AG04450 (cell line): ENCODE measurements at places on chromosomes 1 and 21.

GRCh38 chr1:21330544-21330943 is 40.3 kb upstream of the ECE1 start:
- DNase-seq = no peak

DNA sequence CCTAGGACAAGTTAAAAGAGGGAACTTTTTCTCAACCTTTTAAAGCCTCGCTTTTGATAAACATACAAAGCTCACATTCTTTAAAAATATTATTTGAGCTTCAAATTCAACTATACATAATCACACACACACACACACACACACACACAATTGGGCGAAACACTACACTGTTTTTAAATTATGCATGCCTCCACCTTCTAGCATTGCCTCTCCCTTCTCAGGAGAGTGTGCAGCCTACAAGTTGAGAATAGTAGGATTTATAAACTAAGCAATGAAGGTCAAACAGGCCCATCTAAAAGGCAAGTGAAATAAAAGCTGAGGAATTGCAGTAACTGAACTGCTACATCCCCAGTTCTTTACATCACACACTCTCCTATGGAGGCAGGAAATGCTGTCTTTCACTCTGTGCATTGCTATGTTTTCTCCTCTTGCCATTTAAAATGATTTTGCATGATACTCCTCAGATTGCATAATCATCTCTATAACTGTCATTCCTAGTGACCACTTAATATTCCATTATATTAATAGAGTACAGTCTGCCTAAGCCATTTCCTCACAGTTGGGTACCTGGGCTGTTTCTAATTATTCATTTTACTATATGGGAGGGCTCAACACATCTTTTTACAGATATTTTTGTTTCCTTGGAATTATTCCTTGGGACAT is 92.5 kb upstream of the KCNE2 start:
- DNase-seq = no peak

DNA sequence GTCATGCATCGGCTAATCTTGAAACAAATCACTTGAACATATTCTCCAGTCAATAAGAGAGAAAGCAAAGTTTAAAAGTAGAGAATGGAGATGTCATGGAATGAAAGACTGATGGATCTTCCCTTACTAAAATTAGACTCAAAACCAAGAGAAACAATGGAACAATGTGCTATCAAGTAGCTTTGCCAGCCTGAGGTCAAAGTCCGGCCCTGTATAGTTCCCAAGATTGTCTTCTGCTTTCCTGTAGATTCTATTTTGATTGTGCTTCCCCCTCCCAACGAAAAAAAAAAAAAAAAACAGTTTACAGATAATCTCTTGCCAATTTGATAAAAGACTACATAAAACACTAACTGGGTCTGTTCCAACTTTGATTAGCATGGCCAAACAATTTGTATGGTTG is 40.8 kb upstream of the KIRREL1 start:
- no peak for DNase-seq

GRCh38 chr1:21914450-21914849 is 22.7 kb downstream of the HSPG2 start:
- no peak for DNase-seq

DNA sequence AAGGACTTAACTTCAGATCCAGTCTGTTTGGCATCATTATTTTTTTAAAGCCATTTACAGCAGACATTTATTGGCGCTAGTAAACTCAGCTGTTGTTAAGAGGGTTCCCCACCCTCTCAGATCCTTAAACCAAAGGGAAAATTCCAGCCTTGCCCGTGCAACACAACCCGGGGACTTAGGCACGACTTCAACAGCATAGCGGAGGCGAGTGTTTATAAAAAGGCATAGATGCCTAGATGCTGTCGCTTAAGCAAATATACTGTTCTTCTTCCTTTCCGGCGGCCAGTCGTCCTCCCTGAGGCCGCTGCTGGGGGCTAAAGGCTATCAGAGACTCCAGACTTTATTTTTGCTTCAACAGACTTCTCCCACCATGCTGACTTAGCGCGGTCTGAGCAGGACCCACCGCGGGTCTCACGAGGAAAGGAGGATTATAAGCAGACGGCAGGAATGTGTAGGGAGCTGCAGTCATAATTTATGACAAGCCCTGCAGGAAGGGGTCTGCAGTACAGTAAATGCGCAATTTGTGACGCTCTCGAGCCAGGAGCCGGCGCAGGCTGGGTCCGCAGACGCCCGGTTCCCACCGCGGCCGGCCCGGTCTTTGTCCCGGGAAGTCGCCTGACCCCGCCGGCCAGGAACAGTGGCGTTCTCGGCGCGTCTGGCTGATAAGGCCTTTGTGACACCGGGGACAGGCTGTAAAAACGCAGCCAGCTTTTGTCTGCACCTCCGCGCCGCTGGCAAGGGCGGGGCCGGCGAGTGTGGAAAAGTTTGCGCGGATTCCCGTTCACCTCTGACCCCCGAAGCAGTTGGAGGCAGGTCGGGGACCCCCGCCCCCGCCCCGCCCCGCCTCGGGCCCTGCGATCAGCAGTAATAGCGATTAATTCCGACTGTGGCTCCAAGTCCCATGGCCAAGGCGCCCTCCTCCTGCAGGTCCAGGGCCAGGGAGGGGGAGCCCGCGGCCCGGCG is 61.2 kb upstream of the ARHGEF16 start:
- no peak for DNase-seq

DNA sequence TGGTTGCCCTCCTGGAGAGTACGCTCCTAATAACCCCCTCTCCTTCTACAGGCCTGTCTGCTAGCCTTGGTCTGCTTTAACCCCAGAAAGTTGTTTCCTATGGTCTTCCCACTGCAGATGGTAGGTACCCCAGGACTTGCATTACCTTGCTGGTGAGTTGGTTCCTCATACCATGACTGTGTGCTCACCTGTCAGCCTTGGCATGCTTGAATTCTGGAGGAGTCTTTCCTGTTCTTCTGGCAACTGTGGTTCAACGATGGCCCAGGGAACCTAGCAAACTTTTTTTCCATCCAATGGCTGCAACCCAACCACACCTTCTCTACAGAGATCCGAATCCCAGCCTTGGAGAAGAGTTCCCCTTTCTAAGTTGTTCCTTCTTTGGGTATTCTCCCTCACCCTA is 36.9 kb downstream of the RPS6KC1 start:
- no peak for DNase-seq

GRCh38 chr1:55622074-55622473 is 406.9 kb upstream of the USP24 start:
- DNase-seq = no peak

DNA sequence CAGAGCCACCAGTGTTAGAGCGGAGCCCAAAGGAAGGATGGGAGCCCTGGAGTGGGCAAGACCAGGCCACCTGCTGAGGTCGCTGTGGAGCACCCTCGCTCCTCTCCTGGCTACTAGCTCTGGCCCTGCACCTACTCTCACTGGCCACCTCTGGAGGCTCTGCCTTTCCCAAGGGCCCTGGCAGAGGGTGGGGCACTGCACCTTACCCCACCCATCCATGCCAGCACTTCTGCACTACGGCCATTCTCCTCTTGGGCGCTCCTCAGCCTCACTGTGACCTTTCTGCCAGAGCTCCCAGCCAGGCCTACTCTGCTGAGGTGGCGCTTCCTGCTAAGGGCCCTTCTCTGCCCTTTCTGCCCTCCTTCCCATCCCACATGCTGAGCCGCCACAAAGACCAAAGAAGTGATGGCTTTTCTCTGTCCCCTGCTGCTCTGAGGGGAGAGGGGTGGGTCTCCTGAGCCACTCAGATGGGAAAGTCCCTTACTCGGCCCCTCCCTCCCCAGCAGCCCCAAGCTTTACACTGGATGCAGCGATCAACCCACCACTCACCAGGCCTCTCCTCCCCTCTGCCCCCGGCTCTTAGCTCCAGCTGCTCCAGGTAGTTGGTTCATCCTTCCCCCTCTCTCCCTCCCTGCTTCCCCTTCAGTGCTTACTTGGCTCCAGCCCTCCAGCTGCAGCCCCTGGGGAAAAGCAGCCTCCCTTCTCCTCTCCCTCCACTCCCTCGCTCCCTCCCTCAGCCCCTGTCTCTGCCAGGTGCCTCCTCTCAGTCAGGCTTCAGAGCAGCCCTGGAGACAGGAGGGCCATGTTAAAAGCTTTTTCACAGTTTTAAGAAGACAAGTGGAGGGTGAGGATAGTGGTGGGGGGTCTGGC is 14.8 kb upstream of the TMEM222 start:
- DNase-seq = no peak

DNA sequence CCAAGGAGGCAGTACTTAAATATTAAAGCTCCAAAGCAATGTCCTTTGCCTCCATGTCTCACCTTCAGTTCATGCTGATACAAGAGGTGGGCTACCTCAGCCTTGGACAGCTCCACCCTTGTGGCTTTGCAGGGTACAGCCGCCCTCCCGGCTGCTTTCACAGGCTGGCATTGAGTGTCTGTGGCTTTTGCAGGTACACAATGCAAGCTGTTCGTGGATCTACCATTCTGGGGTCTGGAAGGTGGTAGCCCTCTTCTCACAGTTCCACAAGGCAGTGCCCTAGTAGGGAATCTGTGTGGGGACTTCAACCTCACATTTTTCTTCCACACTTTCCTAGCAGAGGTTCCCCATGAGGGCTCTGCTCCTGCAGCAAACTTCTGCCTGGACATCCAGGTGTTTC is 324.8 kb downstream of the COL11A1 start:
- no peak for DNase-seq

DNA sequence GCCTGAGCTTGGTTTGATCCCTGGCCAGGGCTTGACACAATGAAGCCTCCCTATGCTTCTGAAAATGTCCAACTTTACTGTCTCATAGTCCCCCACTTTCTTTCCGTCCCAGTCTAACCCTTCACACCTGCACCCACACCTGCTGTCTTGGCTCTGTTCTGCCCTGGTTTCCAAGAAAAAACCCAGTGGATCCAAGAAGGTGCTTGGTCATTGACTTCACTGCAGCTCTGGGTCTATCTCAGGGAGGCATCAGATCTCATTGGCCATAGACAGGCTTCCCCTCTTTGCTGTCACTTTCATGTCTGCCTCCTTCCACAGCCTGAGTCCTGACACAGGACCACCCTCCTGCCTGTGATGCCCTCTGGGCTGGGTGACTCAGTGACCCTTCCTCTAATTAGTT is 37.8 kb upstream of the ETV3 start:
- no peak for DNase-seq

DNA sequence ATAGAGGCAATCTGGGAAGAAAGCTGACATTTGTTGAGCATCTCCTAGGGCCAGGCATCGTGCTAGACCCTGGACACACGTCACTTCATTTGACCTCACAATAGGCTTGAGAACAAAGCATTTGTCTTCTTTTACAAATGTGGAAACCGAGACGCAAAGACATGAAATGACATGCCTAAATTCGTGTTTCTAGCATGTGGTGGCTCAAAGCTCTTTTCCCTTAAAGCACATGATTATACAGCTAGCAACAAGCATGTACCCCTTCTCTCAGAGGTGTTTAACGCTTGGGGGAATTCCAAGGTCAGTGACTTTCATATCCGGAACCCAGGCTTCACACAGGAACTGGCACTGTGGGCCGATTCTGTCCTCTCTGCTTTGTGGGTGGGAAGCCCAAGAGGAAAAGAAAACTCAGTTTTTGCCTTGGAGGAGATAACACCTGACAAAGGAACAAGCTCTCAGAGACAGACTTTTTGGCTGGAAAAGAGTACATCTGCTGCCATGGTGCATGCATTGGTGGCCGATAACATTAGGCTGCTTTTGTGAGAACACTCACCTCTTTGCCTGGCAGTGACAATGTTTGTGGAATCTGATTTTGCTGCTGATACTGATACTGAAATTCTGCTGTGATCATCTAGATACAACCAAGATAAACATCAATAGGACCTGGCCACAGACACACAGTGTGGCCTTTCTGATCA is 15.4 kb upstream of the CD2 start:
- no peak for DNase-seq

GRCh38 chr1:247548769-247549182 is at the start of gene GCSAML:
TSS of gene GCSAML (plus strand) at chr1:247549134. CDS start at chr1:247549192, 58 bp downstream.
- DNase-seq = no peak

DNA sequence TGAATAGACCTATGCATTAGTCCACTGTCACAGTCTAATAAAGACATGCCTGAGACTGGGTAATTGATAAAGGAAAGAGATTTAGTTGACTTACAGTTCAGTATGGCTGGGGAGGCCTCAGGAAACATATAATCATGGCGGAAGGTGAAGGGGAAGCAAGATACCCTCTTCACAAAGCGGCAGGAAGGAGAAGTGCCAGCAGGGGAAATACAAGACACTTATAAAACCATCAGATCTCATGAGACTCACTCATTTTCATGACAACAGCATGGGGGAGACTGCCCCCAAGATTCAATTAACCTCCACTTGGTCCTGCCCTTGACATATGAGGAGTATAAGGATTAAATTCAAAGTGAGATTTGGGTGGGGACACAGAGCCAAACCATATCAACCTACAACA is 59.4 kb downstream of the CAPN9 start:
- no peak for DNase-seq

DNA sequence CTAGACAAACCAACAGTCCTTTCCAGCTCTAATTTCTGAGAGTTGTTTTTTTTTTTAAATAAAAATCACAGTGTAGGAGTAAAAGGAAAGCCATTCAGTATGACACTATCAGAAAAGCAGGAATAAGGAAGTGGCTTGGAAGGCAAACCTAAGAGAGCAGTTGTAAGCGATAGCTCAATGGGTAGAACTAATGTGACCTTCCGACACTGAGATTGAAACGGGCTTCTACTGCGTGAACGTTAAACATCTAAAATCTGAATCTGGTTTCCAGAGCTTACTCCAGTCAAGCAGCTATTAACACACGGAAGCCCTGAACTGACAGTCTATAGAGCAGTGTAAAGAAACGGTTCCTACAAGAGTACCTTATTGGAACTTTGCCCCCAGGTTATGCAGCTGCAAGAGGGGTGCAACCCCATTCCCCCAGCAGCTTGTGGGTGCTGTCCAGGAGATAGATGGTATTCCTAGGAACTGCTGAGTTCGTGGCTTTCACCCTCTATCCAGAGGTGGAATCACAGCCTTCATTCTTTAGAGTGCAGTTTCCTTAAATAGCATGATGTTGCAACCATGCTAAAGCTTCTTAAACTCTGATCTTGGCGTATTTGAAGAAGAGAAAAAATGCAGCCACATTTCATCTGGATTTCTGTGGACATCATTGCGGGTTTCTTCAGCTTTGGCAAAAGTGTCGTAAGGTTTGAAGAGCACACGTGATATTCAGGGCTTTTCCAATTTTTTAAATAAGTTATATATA is 3.3 kb upstream of the IRF2BP2 start:
- DNase-seq = no peak

DNA sequence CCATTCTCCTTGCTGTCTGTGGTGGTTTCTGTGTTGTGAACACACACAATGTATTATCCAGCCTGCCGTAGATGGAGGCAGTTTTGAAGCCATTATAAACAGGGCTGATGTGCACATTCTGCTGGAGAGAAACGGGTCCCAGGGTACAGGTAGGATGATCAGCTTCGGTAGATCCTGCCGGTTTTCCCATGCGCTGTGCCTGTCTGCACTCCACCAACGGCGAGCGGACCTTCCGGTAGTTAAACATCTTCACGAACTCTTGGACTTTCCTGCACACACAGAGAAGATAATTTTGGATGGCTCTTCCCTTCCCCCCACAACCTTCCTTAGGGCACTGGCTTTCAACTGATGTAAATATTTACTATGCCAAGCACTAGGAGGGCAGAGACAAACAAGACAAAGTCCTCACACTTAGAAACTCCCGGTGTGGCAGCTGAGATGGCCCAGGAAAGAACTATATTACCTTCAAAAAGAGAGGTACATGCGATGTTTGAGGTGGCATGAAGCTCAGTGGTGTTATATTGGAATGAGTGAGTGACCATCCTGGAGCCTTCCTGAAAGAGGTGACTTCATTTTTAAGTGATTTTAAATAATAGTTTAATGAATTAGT is 41.7 kb downstream of the ALPL start:
- no peak for DNase-seq
